Forelimb muscle (tissue), 1 donor: ENCODE measurements at places on chromosomes 11 and 22.

- DNase-seq: no peak
Measured at GRCh38 chr11:131669401-131669780, 299.0 kb downstream of the NTM start.

DNA sequence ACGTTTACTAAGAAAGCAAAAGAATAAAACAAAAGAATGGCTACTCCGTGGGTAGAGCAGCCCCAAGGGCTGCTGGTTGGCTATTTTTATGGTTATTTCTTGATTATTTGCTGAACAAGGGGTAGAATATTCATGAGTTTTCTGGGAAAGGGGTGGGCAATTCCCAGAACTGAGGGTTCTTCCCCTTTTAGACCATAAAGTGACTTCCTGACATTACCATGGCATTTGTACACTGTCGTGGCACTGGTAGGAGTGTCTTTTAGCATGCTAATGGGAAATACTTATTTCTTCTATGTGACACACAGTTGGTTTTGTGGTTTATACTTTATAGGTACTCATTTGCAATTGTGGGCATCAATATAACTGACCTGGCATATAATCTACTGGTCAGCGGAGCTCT is 56.3 kb downstream of the SLN start:
- DNase-seq: no peak

DNA sequence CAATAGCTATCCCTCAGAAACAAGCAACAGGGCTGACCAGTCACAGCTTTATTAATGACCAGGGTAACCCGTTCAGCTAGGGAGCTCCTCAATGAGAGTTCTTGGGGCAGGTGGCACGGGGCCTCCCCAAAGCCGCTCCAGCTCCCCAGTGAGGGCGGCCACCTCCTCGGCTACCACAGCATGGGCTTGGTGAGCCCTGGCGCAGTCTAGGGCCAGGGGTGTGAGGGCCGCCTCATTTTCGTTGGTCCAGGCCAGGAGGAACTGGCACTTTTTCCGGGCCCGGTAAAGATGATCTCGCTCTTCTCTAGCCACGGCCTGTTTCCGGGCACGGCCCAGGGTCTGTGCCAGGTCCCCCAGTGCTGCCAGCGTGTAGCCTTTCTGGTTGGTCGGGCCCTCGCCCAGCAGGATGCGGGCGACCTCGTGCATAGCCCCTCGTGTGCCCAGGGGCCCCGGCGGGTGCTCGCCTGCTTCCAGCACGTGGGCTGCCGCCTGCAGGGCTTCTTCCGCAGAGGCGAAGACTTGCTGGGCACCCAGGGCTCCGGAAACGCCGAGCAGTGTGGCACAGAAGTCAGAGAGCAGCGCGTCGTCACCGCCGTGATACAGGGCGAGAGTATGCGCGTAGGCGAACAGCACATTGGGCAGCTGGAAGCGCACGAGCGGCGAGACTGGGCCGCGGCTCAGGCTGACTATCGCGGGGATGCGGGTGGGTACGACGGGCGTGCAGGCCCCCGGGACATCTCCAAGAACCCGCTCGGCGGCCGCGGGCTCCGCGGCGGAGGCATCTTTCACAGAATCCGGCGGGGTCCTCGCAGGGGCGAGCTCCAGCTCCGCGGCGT is 913 bp downstream of the ZNHIT2 start:
- DNase-seq: no peak

DNA sequence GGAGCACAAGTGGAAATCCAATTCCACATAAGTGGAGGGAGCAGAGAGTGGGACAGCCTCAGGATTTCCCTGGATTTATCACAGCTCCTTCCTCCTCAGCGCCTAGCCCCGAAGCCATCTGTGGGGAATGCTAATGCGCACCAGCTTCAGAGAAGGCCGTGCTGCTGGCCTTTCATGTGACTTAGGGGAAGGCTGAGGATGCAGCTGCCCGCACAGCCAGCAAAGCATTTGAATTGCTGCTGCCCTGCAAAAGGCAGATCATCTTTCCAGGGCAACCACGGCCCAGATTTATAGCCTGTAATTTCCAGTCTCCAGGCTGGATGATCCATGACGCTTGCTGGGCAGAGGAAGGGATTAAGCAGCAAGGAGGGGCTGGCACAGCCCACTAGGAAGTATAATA is 29.9 kb downstream of the SYN3 start:
- no peak for DNase-seq

DNA sequence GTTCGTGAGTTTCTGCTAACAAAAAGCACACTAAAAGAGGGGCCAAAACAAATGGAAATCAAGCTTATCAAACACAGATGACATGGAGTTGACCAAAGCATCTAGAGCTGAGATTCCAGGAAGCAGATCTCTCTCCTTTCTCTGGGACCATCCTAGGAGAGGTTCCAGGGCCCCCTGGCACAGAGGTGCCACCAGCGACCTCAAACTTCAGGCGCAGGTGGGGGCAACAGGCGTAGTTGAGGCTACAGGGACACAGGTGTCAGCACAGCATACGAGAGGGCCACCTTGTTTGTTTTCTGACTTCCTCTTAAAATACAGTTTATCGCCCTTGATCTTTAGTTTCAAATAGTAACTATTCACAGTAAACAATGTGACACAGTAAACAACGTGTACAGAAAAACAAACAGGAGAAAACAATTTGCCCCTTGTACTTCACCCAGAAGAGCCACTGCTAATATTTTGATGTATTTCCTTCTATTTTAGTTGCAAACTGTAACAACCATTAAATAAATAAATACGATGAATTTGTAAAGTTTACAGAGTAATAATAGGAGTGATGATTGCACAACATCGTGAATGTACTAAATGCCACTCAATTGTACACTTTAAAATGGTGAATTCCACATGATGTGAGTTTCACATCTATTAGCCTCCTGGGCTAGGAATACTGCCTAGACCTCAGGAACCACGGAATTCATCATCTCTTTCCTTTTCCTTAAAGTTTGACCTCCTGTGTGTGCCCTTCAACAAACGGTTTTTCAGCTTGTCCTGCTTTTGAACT is 52.2 kb downstream of the IGLL5 start:
- DNase-seq: no peak

GRCh38 chr11:73570415-73571114 is 27.3 kb downstream of the FAM168A start:
- no peak for DNase-seq

- no peak for DNase-seq
Measured at GRCh38 chr11:14029440-14029839, 66.9 kb downstream of the SPON1 start.

DNA sequence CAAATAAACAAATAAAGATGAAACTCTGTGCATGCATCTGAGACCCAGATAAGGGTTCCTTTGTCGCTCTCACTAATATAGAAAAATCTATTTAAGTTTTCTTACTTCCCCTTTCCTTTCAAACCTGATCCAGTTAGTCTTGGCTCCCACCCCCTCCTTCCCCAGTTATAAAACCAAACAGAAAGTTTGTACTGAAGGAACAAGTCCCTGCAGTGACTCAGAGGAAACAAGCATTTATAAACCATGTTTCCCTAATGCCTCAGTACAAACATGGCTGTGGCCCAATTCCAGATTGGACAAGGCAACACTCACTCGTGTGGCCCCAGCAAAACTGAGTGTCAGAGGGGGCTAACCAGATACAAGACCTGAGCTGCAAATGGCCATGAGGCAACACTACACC is 65.5 kb upstream of the ARHGAP20 start:
- no peak for DNase-seq

- no peak for DNase-seq
Measured at GRCh38 chr11:72556433-72556832, 117.8 kb downstream of the PDE2A start.

GRCh38 chr11:66343176-66343575 is 1.7 kb downstream of the BRMS1 start:
- DNase-seq: no peak

DNA sequence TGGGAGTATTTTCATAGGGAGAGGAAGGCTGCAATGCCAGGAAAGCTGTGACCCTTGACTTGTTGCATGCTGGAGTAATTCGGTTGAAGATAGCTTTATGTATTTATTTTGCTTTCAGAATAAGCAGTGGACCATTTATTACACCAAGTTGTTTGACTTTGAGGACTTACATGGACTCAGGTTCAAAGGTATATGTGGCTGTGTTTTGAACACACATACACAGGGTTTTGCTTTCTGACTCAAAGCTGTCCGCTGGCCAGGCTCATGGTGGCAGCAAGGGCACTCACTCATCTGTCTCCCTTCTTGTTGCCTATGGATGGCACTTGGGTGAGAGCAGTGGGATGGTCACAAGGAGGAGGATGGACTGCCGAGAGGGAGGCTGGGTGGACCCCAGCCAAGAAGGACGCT is 6.5 kb downstream of the TIMP3 start:
- DNase-seq: no peak
